NCI-H2171 (cell line): ENCODE measurements at places on chromosomes 7 and 10.

- no peak for DNase-seq
Observed at GRCh38 chr10:13184730-13185514, 23.6 kb downstream of the MCM10 start.

- DNase-seq, result no peak
Observed at GRCh38 chr10:116961406-116962251, 43.4 kb downstream of the SHTN1 start.

- DNase-seq, result no peak
Observed at GRCh38 chr10:131431978-131432690, 120.6 kb upstream of the TCERG1L start.

- peak; percentile 62 for DNase-seq
Observed at GRCh38 chr7:7812112-7812511, 93.7 kb upstream of the RPA3 start.

DNA sequence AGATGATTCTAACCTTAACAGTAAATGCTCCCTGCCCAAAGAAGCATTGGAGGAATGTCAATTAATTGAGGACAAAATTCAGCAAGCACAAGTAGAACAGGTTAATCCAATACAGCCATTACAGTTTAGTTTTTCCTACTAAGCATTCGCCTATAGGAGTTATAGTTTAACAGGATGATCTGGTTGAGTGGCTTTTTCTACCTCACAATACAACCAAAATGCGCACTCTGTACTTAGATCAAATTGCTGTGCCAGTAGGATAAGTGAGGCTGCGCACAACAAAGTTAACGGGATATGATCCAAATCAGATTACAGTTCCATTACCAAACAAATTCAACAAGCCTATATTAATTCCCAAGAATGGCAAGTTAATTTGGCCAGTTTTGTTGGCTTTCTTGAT is 117.1 kb upstream of the TRIM24 start:
- no peak for DNase-seq

- no peak for DNase-seq
Observed at GRCh38 chr7:33770576-33770975, 134.8 kb upstream of the BMPER start.

- DNase-seq, result no peak
Observed at GRCh38 chr10:46050941-46051623, 5.0 kb upstream of the MSMB start.

GRCh38 chr7:129536323-129536722 is 34.0 kb downstream of the SMKR1 start:
- DNase-seq, result no peak
